Stimulated activated CD8-positive, alpha-beta memory T cell treated with anti-CD3 and anti-CD28 coated beads, Interleukin-4, amount 100 ng/mL, for 4 hours (primary cell): ENCODE measurements at places on chromosomes 13 and 19.

DNA sequence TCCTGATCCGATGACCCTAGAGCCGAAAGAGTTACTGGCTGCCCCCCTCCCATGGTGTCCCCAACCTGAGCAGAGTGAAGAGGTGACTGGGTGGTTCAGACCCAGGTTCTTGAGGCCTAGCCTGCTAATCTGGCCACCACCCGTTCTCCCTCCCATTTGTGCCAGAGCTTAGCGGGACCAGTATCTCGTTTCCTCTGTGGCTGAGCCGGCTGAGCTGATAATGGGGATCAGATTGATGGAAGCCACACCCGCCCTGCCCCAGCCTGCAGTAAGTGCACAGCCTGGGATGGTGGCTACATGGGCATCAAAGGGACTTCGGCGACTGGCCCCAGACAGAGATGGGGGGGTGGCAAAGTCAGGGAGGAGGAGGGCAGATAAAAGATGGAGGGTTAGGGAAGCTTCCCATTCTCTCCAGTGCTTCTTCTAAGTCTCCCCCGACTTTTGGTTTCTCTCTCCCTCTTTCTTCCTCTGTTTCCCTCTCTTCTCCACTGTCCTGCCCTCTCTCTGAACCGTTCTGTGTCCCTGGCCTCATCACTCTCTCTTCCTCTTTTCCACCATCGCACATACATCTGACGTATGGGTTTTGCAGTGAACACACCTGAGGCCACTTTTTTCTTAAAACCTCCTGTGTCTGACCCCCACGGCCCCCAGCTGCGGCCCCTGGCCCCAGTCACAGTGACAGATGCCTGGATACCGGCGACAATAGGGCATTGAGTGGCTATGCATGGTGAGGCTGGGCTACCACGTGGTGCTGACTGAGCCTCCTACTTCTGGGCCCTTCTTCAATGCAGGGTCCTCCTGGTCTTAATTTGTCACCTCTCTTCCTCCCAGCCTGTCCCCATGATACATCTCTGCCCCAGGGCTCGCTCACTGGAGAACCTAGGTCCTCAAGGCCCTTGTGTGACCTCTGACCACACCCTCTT lies 2.4 kb downstream of the ELAVL3 start:
- no peak for DNase-seq

DNA sequence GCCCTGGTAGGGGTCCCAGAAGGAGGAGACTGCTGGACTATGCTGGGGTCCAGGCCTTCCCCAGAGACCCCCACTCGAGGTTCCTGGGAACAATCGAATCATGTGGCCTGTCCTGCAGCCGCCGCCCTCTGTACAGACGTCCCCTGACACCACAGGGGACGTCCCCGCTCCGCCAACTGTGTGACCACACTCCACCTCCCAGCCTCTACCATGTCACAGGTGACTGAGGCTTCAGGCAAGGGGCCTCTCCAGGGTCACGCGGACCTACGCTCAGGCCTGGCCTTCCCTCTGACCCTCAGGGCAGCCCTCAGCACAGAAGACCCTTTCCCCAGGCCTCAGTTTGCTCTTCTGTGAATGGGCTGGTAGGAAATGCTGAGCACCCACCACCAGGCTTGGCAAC lies 13.1 kb upstream of the TMEM161A start:
- DNase-seq, result no peak

GRCh38 chr19:19098084-19098702 lies 34.4 kb downstream of the SLC25A42 start:
- no peak for DNase-seq

GRCh38 chr19:6226012-6226411 lies 53.8 kb downstream of the MLLT1 start:
- no peak for DNase-seq

- DNase-seq, result no peak
These were observed 137.3 kb upstream of the FNDC3A start for GRCh38 chr13:48838193-48838973.

- DNase-seq, result no peak
These were observed 79.9 kb downstream of the VWA8 start for GRCh38 chr13:41880966-41881365.

DNA sequence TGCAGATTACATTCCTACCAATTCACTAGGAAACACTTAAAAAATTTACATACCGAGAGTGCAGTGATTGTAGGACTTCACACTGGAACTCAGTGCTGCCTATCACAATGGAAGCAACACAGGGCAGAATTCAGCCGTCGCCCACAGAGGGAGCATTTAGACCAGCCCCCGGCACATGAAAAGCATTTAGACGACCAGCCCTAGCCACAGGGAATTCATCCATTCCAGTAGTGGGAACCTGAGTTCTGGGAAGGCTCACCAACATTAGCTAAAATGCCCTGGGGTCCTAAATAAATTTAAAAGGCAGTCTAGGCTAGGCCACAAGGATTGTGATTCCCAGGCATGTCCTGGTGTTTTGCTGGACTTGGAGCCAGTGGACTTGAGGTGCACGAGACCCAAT lies 155.2 kb downstream of the LIG4 start:
- no peak for DNase-seq

DNA sequence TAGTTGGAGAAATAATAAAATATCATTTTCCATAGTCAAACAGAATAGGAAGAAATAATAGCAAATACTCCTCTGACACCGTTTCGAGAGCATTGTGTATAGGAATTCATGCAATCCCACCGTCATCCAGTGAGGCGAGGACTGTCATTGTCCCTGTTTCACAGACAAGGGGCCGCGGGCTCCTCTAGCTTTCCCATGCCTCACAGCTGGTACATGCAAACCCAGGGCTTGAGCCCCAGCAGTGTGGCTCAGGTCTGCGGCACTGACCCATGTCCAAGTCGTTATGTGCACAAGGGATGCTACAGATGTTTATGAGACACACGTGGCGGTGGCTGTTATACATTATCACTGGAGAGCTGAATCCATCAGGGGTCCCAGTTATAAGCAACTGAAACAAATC lies 18.5 kb upstream of the ATP11A start:
- DNase-seq, result no peak

- DNase-seq, result no peak
These were observed 348.5 kb downstream of the FOXO1 start for GRCh38 chr13:40317980-40318327.

- DNase-seq, result no peak
These were observed 13.6 kb downstream of the TPT1 start for GRCh38 chr13:45327253-45327955.

- no peak for DNase-seq
These were observed 846 bp upstream of the PRKACA start for GRCh38 chr19:14118165-14119051.

GRCh38 chr19:39539165-39539517 lies 820 bp downstream of the EID2 start:
- DNase-seq, result no peak

GRCh38 chr19:10550336-10550735 lies 6.6 kb downstream of the ATG4D start:
- DNase-seq, result no peak

GRCh38 chr13:33096886-33097605 lies 80.8 kb downstream of the KL start:
- DNase-seq, result no peak

DNA sequence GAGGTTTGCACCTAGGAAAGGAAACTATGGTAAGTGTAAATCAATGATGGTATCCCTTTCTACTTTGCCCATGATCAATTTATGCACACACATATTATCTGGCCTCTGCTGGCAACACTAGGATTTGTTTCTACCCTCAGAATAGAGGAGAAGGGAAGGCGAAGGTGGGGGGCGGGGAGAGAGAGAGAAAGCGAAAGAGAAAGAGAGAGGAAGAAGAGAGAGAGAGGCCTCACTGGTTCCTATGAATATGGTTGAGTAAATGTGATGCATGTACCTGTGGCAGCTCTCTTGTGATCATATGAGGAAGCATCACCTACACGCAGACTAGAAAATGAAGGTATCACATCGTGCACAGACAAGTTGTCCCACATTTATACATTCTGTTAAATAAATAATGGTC lies 882.0 kb upstream of the SLITRK6 start:
- DNase-seq, result no peak

DNA sequence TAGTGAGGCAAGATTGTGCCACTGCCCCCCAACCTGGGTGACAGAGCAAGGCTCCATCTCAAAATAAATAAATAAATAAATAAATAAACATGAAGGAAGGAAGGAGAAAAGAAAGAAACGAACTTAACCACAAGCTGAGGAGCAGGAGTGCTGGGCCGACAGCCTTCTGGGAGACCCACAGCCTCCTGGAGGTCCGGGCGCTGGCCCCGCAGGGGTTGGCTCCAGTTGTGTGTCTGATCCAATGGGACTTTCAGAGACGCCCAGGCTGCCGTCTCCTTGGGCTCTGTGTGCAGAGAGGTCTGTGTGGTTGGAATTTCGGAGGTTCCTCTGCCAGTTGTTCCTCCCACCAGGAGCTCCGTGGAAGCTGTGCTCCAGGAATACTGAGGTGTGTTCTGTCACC lies 36.0 kb upstream of the MCF2L start:
- no peak for DNase-seq

DNA sequence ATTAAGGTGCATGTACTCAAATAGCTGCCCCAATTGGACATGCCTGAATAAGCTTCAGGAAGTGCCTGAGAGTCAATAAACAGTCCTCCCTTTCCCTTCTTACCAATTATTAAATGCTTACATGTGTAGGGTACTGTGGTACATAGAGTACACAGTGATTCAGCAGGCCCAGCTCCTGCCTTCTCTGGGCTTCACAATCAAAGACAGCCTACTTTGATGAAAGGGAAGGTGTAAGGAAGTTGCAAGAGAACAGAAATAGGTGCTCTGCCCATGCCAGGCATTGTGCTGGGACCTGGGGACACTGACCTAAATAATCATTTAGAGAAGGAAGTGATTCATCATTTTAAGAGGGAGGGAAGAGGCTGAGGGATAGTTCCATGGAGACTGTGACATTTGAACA lies 17.2 kb downstream of the FRY start:
- no peak for DNase-seq

GRCh38 chr13:111909501-111909900 lies 157.4 kb upstream of the SOX1 start:
- no peak for DNase-seq

DNA sequence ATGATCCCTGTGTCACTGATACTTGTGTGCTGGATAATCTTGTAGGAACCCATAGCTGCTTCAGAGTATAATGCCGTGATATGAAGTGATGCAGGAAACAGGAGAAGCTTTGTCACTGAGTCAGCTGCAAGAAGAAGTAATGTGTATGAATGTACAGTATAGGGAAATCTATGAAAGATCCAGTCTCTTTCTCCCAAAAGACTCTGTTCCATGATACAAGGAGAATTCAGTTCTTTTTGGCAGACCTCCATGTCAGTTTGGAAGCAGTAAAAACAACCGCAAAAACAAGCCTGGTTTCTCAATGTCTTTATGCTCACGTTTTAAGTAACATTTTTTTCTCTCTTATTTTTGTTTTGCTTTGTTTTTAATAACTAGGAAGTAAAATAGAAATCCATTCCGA lies 33.9 kb downstream of the PCDH17 start:
- no peak for DNase-seq

DNA sequence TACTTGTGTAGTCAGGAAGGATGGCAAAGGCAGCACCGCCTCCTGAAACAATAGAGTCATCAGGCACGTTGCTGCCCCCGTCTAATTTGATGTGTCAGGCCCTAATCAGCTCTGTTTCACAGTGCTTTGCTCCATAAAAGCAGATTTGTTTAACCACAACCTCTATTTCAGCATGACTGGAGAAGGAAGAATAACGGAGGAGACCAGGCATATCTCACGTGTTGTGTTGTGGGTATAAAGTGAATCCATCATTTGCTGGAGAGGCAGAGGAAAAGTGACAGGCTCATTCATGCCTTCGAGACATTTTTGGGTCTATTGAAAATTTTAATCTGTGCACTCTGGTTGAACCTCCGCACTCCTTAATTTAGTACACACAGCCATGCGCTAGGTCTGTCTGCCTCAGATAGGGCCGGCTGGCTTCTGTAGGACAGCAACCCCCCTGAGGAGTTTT lies 940.4 kb upstream of the SLC10A2 start:
- DNase-seq, result no peak

DNA sequence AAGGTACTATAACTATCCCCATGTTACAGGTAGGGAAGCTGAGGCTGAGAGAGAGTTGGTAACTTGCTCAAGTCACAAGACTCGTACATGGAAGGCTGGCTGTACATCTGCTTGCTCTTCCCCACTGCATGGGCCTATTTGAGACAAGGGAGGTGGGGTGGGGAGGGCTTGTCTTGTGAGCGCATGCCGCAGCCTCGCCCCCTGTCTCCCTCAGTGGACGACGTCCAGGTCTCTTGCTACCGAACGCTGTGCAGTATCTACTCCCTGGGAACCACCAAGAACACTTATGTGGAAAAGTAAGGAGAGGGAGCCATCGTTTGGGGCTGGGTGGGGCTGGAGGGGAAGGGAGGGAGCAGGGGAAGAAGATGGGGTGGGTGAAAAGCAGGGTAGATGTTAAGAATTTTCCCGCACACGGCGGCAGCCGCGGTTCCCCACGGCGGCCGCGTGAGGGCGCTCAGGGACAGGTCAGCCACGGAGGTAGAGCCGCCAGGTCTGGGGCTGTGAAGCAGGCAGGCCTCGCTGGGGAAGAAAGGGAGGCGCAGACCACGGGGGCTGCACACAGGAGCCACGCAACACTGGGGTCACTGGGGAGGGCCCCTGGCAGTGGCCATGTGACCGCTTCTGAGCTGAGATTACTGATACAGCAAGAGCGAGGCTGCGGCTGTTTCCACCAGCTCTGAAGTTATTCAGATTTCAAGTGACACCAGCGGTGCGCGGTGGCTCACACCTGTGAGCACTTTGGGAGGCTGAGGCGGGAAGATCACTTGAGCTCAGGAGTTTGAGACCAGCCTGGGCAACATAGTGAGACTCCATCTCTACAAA lies 81.5 kb downstream of the RYR1 start:
- peak; percentile 39 for DNase-seq

GRCh38 chr13:20404488-20405222 lies 121.0 kb downstream of the CRYL1 start:
- no peak for DNase-seq

GRCh38 chr13:30499338-30499737 lies 33.6 kb upstream of the HMGB1 start:
- DNase-seq, result no peak

DNA sequence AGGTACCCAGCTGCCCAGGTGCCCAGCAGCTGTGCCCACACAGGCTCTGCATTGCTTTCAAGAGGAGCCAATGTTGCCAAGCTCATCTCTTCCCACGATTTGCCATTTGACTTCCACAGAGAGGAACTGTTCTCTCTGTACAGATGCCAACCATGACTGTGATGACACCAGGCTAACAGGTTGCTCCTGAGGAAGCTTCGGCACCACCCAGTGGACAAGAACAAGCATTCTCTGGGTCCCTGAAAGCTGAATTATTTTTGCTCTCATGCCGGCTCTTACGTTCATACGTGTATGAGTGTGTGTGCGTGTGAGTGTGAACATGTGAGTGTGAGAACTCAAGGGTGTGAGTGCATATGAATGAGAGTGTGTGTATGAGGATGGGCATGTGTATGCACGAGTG lies 535.2 kb downstream of the LIG4 start:
- no peak for DNase-seq

DNA sequence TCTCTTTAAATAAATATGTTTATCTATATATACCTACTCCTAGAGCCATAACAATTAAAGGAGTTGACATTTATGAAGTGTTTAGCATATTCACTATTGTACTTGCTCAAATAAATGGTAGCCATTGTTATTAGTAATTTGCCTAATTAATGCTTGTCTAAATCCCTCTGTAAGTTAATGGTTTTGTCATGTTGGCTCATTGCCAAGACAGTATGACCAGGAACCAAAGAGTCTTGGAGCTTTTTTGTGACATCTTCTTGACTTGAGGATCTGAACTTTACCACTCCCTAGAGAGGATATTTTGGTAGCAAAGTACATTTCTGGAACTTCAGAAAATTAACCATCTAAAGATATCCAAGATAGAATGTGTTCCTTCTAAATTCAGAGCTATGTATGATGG lies 15.5 kb downstream of the FRY start:
- DNase-seq, result no peak

- DNase-seq, result no peak
These were observed 46.8 kb downstream of the MIPEP start for GRCh38 chr13:23842406-23842805.
